D341Med (cell line): ENCODE measurements at places on chromosomes 7 and 10.

GRCh38 chr7:74606909-74607510, 50.5 kb upstream of the GTF2I start:
- DNase-seq: no peak

GRCh38 chr10:95759233-95759826, 3.4 kb downstream of the ENTPD1 start:
- DNase-seq: no peak

DNA sequence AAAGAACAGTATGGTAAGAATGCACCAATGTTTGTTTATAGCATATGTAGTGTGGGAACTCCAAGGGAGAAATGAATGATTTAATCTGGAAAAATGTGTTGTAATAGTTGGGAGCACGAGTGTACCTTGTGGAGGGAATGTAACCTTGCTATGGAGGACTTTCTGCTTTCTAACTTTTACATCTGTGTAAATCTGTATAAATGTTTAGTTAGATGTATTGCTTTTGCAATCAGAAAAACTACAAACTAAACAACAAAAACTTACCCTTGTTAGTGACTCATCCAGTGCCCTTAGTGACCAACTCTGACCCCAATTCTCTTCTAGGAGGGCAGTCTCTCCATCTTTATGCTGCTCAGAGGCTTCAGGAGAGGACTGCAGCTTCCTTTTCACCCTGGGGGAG, 89.3 kb downstream of the CCNY start:
- DNase-seq: no peak

DNA sequence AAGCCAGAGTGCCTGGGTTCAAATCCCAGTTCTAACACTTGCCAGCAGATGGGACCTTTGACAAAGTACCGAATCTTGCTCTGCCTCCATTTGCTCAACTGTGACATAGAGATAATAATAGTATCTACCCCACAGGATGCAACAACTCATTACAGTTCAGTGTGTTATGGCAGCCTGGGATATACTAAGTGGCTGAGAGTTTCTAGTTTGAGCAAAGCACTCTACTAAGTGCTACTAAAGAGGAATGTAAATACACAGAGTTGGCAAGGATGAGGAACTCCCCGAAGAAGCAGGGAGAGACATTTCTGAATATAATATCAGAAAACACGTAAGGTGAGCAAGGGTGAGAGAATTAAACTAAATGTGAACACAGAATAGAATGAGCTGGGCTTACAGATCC, 243.2 kb downstream of the ARHGAP21 start:
- DNase-seq: no peak

GRCh38 chr7:30193336-30193943, 58.7 kb downstream of the MTURN start:
- no peak for DNase-seq

- no peak for DNase-seq
Observed at GRCh38 chr10:18264466-18265050, 124.3 kb downstream of the CACNB2 start.
